ENCODE measurements at places on chromosomes 2 and 18.

DNA sequence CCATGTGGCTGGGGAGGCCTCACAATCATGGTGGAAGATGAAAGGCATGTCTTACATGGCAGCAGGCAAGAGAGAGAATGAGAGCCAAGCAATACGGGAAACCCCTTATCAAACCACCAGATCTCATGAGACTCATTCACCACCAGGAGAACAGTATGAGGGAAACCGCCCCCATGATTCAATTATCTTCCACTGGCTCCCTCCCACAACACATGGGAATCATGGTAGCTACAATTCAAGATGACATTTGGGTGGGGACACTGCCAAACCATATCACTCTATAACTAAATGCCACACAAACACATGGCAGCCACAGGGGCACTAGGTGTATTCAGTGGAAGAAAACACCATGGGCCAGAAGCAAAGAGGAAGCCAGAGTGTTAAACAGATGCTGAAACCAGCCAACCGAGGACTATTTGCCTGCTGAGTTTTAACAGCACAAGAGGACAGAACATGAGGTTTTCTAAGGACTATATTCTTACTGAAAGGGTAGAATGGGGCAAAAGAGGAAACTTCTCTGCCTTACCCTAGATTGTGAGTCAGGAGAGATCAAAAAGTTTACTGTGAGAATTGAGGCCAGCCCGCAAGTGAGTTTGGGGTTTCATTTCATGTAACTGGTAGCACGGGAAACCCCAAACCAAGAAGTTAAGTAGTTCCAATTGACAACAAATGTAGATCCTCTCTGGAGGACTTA lies 49.2 kb downstream of the SIGLEC15 start:
- DNase-seq = no peak

DNA sequence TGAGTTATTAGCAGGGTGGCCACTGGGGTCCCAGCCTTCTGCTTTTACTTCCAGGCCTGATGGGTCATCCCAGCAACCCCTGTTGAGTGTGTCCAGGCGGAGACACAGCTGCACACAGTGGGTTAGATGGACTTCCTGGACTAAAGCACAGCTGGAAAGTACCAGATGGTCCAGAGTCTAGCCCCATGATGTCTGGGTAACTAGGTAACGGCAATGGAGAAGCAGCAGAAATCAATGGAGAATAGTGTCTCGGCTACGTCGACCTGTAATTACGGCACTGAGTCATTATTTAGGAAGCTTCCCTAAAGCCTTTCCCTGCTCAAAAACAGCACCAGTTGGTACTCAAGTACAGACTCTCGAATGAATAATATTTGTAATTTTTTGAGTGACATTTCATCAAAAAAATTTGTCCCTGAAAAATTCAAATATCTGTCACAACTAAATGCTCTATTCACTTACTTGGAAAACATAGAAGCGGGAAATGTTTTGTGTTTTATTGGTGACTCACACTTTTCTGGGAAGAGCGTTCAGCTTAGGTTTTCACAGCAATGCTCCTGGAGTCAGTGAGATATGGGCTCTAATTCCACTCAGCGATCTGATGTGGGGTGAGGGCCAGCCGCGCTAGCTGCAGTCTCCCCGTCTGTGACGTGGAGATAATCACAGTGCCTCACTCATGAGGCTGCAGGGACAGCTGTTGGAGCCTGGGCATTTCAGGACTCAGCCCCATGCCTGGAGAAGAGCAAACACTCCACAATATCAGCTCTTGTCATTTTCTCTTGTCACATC lies 16.2 kb upstream of the ARL4C start:
- DNase-seq = no peak

GRCh38 chr2:112093216-112093615 lies 38.1 kb downstream of the TMEM87B start:
- no peak for DNase-seq

- DNase-seq = no peak
Measured at GRCh38 chr2:12764849-12765605, 48.3 kb downstream of the TRIB2 start.

DNA sequence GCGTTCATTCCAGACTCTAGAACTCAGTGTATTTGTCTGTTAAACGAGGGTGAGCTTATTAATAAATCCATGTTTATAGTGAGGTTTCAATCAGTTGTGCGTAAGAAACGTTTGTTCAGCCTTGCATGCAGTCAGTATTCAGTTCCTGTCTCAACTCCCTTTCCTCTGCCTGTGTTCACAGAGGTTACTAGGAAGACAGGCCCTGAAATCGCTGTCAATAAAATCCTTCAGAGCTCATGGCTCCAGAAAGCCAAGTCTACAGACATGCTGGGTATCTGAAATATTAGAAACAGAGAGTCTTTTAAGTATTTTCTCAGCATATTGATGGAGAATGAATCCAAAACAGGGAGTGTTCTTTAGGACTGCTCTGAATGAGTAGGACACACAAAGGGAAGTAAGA lies 75.4 kb downstream of the KLF7 start:
- DNase-seq = no peak

DNA sequence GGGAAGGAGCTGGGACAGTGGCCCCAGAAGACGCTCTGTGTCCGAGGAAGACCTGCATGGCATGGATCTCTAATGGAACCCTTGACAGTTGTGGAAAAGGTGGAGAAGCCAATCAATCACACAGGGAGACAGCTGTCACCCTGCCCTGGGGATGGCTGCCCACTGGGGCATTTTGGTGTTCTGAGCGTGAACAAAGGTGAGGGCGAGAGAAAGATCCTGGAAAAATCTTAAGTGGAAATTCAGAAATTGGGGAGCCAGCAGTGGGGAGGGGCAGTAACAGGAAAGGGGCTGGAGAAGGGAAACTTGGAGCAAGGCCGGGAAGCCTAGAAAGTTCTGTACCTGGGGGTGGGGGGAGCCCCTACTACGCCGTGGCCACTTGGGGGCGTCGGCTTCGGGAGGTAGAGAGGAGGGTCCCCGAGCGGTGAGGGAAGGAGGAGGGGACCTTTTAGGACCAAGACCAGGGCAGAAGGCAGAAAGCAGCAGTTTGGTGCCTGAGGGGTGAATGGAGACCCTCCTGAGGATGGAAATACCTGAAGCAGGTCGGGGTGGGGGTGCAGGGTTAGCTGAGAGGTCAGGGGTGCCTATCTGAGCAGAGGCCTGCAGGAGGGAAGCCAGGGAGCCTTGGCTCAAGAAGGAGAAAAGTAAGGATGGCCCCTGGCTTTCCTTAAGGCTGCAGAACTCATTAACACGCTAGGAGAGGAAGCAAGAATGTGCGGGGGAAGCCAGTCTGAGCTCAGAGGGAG lies 30.0 kb downstream of the NGEF start:
- no peak for DNase-seq

- DNase-seq = no peak
Measured at GRCh38 chr2:181953881-181954537, 31.6 kb upstream of the PPP1R1C start.

GRCh38 chr18:58113337-58113736 lies 69.3 kb downstream of the NEDD4L start:
- no peak for DNase-seq

- DNase-seq = no peak
Measured at GRCh38 chr2:138122891-138123290, 158.6 kb downstream of the HNMT start.

DNA sequence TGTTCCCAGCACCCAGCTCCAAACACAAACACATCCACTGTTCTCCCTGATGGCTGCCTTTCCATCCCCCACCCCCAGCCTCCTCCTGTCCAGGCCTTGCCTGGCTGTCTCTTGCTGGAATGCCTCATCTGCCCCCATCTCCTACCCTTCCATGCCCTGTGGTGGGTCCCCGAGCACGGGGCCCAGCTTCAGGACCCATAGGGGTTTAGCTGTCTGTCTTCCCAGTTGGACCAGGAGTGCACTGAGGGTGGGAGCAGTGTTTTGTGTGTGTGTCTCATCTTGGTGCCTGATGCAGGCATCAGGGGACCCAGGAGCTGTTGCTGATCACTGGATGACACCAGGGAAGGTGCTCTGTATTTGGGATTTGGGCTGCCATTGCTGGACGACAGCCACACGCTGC lies 34.5 kb downstream of the GLI2 start:
- DNase-seq = no peak

DNA sequence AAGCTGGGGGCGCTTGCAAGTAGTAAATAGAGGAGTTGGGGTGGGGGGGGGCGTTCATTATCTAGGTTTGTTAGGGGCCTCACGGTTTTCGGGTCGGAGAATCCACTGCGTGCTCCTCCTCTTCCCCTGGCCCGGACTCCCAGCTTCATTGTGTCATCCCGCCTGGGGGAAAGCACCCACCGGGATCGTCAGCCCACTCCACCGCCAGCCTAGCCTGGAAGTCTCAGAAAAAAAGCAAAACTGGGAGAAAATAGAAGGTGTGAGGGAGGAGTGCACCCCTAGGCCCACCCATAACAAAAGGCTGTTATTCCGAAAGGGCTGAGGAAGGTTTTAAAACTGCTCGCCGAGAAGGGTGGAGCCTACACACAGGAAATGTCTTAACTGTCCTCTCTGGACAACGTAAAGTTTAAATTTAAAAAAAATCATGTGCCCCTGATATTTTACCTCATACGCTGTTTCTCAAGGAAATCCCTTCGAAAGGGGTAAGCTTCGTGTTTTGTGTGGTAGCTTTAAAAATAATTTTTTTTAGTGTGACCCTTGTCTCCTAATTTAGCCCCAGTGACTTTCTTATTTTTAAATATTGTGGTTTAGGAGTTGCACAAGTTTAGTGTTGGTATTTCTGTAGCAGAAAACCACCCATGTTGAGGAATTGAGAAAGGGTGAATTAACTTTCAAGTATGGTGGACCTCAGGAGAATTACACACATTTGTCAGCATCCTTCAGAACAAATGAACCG lies 104.2 kb downstream of the SPTBN1 start:
- no peak for DNase-seq

GRCh38 chr18:7233134-7233810 lies 2.4 kb downstream of the LRRC30 start:
- DNase-seq = no peak

GRCh38 chr18:48791636-48792105 lies 159.1 kb downstream of the SMAD7 start:
- DNase-seq = no peak

GRCh38 chr2:7681881-7682461 lies 764.8 kb downstream of the RNF144A start:
- no peak for DNase-seq

- no peak for DNase-seq
Measured at GRCh38 chr2:229118927-229119326, 152.2 kb downstream of the PID1 start.

GRCh38 chr2:69381337-69381737 lies 5.7 kb downstream of the GFPT1 start:
- DNase-seq = no peak

GRCh38 chr18:22604390-22604985 lies 186.8 kb upstream of the CTAGE1 start:
- DNase-seq = no peak

DNA sequence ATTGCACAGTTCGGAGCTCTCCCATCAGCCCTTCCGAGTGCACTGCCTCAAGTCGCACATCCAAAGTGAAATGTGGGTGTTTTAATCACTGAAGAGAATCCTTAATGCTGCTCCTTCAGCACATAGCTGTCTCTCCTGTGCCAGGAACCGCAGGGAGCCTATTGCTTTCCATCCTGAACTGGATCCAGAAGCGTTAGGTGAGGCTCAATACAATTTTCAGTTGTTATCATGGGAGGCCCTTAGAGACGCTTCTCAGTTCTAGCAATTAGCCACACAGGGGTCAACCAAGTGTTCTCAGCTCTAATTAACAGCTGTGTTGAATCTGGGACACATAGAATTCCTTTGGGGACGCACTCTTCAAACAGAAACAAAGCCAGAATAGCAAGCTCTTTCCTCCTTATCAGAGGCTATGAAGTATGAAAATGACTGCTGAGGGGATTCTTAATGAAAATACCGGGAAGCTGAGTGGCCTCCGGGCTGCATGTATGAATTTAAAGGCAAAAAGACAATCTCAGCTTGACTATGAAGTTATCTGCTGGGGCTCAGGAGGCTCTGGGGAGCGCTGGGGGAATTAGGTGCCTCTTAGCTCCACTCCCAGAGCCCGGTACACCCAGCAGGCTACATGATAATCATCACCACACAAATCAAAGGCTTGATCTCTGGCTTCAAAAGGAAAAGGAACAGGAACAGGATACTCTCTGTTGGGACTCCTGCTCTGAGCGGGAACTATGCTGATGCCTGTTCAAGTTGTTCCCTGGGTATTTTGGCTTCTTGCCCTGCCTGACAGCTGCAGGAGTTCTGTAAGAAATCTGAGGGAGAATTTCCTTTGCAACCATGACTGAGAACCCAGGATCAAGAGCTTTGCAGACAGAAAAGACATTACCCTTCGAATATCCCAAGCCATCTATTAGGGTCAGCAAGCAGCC lies 55.4 kb upstream of the NCOA1 start:
- no peak for DNase-seq

GRCh38 chr2:240121190-240121589 lies 14.9 kb downstream of the COPS9 start:
- DNase-seq = no peak

GRCh38 chr2:234373481-234374149 lies 123.3 kb downstream of the ARL4C start:
- DNase-seq = no peak

GRCh38 chr18:58067601-58068000 lies 23.6 kb downstream of the NEDD4L start:
- DNase-seq = no peak
